ENCODE measurements at places on chromosomes 11 and 22.

- DNase-seq = no peak
Observed at GRCh38 chr11:67491276-67492068, 8.6 kb downstream of the AIP start.

- no peak for DNase-seq
Observed at GRCh38 chr11:101336155-101336554, 206.5 kb upstream of the PGR start.

DNA sequence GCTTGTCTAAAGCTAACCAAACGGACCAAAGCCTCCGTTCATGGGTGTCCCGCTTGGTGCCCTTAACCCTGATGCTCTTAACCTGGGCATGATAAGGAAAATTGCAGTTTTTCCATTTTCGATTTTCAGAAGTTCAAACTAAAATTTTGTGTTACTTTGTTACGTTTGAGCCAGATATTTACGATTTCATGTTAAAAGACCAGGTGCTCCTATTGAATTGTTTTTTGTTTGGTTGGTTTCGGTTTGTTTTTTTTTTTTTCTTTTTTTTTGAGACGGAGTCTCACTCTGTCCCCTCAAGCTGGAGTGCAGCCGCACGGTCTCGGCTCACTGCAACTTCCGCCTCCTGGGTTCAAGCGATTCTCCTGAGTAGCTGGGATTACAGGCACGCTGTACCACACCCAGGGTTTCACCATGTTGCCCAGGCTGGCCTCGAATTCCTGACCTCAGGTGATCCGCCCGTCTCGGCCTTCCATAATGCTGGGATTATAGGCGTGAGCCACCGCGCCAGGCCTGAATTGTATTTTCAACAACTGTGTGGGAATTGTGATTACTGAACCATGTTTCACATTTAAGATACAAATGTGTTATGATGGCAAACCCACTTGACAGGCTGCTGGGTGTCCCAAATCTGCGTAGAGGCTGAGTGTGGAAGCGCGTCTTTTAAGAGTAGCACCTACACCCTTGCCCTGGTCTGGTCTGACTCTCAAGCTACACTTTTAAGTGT is 864 bp upstream of the USP28 start:
- peak; percentile 4 for DNase-seq

DNA sequence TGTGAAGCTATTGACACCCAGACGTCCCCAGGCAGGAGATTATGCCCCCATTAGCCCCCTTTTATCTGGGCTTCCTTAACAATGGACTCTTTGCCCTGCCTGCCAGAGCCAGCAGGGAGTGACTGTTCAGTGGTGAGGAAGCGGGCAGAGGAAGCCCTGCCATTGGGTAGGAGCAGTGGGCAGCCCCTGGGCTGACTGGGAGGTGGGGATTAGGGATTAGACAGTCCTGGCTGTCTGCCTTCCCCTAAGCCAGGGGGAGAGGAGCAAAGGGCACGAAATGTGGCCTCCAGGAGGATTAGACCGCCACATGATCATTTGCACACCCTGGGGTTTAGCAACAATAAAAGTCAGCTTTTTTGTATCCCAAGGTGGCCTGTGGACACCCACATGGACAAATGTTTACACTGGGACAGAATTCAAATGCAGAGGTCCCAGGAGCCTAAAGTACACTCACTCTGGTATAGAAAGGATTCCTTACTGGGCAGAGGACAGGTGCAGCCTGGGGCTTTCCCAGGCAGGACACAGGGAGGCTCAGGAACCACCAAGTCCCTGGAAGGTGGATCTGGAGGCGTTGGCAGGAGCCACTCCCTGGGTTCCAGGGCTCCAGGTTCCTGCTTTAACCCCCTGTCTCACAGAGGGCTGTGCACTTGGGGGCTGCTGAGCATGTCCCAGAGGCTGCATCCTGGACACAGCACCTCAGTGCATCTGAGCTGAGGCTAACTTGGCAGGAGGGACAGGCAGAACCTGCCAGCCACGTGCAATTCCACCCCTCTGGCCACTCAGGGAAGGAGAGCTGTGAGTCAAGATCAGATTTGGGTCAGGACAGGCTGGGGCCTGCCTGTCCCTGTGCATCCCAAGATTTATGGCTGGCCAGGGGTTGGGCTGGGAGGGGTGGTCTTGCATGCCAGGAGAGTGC is 2.1 kb downstream of the PNPLA3 start:
- no peak for DNase-seq

DNA sequence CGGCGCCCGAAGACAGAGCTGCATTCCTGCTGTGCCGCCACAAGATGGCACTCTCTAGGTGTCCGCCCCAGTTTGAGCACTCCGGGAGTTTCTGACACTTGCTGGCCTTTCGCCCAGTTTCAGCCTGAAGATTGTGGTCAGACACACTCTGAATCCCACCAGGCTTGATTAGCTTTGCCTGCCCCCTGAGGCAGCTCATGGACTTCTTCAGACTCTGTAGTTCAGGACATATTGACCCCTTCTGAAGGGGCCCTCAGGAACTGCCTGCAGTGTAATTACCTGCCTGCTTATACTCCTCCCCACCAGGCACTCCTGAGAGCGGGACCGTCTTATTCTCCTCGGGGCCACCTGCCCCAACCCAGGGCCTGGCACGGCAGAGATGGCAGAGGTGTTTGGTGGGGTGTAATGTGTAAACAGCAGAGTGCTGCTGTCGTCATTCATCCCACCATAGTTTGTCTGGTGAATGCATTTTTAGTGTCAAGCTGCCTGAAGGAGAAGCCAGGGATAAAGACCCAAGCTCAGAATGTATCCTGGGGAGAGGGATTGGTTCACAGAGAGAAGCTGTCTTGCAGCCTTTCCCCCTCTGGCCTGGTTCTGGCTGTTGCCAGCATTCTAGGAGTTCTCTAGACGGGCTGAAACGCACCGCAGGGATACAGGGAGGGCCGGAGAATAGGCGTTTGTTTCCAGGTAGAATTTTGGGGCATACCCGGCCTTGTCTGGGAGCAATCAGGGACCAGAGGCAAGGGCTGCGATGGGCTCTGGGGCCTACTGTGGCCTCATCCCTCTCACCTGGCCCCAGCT is 46.4 kb downstream of the EIF3F start:
- peak; percentile 55 for DNase-seq

- DNase-seq = no peak
Observed at GRCh38 chr11:122091835-122092234, 24.2 kb downstream of the BLID start.

- no peak for DNase-seq
Observed at GRCh38 chr11:61682093-61682732, 2.0 kb downstream of the DAGLA start.

GRCh38 chr11:119906376-119906775 is 177.4 kb upstream of the NECTIN1 start:
- no peak for DNase-seq

DNA sequence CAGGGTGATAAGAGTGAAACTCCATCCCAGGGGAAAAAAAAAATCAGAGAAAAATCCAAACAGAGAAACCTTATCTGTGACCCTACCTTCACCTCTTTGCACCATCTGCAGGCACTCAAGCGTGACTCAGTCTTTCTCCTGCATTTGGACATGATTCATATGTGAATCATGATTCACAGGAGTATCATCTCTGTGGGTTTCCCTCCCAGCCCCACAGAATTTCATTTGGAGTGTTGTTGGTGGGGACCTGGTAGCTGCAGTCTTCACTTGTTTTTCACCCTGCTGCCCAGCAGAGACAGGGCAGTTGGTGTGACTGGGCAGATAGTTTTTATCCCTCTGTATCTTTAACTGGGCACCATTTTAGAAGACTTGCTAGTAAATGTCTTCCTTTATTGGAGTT is 75.7 kb downstream of the DEPDC5 start:
- DNase-seq = peak; percentile 27

DNA sequence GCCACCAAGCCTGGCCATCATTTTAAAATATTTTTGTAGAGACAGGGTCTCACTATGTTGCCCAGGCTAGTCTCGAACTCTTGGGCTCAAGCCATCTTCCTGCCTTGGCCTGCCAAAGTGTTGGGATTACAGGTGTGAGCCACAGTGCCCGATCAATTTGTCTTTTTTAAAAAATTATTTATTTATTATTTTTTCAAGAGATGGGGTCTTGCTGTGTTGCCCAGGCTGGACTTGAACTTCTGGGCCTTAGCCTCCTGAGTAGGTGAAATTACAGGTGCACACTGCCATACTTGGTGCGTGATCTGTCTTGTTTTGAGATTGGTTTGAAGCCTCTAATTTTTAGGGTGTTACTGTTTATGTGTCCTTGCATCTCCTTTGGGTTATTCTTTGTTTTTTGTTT is 10.2 kb downstream of the CABIN1 start:
- no peak for DNase-seq

- peak; percentile 47 for DNase-seq
Observed at GRCh38 chr11:62544581-62545436, 1.8 kb downstream of the AHNAK start.

GRCh38 chr22:29720811-29721323 is 1.1 kb downstream of the CABP7 start:
- DNase-seq = no peak

- DNase-seq = no peak
Observed at GRCh38 chr11:42707541-42707940, 604.3 kb upstream of the API5 start.

GRCh38 chr11:61922539-61922938 is 5.2 kb upstream of the RAB3IL1 start:
- DNase-seq = no peak

DNA sequence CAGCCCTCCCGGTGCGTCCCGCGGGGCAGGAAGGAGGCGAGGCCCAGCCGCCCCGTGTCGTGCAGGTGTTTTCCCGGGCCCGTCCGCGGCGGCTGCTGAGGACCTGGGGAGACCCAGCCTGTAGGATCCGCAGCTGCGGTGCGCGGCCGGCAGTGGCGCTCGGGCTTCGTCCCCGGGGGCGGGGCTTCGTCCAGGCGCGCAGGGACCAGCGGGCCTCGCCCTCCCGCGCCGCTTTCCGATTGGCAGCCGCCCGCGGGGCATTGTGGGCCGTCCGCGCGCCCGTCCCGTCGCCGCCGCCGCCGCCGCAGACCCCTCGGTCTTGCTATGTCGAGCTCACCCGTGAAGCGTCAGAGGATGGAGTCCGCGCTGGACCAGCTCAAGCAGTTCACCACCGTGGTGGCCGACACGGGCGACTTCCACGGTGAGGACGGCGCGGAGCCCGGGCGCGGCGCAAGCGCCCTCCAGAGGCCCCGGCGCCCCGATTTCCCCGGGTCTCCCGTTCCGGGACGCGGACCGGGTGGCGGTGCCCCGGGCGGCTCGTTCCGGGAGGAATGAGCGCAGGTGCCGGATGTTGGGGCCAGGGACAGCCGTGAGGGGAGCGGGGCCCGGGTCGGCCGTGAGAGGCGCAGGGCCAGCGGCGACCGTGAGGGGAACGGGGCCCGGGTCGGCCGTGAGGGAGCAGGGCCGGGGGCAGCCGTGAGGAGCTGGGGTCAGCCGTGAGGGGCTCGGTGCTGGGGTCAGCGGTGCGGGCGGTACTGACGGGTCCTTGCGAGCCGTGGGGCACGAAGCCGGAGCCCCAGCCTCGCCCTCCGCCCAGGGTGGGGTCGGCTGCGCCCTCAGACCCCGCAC is at the start of gene TALDO1:
Gene TALDO1, plus strand, starts transcription at position 307 of the 849 bp plus-strand sequence. Its CDS starts 18 bp downstream, at position 325.
- DNase-seq = peak; percentile 89

DNA sequence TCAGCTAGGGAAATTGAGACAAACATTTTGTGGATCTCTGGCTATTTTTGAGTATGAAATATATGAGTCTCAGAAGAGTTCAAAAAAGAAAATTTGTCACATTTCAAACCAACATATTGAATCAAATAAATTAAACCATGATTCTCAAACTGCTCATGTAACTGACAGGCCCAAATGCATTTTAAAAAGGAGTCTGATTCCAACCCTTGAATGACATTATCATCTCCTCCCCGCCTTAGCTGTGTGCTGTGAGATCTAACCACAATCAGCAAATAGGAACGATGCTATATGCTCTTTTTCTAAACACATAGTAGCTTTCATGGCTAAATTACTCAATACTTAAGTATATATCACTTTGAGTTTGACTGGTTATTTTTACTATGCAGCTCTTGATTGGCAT is 57.1 kb downstream of the EFCAB6 start:
- no peak for DNase-seq

DNA sequence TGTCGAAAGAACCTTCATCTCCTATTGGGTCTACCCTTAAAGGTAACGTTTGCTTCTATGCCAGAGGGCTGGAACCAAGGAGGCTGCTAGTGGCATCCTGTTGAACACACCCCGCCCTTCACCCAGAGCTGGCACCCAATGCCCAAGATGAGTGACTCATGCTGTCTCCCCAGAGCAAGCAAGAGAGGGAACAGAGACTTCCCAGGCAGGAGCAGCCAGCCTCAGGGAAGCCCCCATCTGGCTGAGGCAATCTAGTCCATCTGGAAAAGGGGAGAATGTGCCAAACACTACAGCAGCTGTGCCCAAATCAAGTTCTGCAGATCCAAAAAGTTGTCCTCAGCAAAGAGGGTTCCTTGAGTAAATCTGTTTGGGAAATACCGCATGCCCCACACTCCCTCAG is 91.9 kb upstream of the TP53I11 start:
- DNase-seq = no peak

DNA sequence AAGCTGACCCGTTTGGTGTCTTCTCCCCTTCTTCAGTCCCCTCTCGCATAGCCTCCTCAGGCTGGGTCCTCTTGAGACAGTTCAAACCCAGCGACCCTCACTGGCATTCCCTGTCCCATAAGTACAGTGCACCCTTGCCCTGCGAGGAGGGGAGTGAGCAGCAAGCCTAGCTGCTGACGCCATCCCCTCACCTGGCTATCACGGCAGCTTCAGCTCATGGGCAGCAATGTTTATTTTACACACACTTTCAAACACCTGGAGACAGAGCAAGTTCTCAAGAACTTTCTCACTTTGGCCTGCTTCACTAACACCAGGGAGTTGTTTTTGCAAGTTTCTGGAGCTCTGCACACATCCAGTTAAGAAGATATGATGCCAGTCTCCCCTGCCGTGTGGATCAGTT is 189.6 kb upstream of the E2F8 start:
- DNase-seq = no peak

- DNase-seq = no peak
Observed at GRCh38 chr22:24422102-24422665, 5.2 kb upstream of the ADORA2A start.

DNA sequence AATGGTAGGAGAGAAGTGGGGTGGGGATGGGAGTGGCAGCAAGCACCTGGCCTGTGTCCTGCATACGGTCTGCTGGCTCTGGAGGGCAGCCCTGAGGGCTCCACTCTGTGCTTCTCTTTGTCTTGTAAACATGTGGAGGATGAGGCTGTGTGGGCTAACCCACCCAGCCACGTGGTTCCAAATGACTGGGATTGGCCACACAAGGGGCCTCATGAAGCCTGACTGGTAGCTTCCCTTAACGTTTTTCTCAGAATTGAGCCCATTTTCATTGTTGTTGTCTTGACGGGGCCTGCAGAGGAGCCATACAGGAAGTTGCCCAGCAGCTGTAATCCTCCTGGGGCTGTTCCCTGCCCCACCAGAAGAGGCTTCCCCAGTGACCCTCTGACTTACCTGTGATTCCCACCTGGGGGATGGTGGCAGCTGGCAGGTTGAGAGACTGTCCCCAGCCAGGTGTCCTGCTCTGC is 18.0 kb downstream of the DERL3 start:
- DNase-seq = no peak

DNA sequence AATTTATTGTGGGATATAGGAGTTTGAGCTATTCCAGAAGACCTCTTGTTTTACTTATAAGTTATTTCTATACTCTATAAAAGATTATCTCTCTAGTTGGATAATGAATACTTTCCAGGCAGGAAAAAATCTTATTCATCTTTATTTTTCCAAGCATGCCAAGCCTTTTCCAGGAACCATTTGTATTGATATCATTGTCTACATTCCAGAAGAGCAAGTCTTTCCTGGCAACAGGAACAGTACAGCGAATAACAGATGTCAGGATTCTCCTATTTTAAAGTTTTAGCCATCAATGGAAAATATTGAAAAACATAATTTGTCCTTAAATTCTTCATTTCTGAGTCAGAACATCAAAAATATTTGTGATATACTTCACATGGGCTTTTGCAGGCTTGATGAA is 5.2 kb upstream of the NXPE1 start:
- DNase-seq = no peak

All from CD4-positive, alpha-beta T cell treated with Interleukin-17A for 4 hours (primary cell).